ENCODE measurements at places on chromosomes 4 and X.

DNA sequence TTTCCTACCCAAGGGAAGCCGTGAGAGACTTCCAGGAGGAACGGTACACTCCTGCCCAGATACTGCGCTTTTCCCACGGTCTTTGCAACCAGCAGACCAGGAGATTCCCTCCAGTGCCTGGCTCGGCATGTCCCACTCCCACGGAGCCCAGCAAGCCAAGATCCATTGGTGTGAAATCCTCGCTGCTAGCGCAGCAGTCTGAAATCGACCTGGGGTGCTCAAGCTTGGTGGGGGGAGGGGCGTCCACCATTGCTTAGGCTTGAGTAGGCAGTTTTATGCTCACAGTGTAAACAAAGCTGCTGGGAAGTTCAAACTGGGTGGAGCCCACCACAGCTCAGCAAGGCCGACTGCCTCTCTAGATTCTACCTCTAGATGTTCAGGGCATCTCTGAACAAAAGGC lies 284.8 kb upstream of the FGF13 start:
- DNase-seq = no peak

DNA sequence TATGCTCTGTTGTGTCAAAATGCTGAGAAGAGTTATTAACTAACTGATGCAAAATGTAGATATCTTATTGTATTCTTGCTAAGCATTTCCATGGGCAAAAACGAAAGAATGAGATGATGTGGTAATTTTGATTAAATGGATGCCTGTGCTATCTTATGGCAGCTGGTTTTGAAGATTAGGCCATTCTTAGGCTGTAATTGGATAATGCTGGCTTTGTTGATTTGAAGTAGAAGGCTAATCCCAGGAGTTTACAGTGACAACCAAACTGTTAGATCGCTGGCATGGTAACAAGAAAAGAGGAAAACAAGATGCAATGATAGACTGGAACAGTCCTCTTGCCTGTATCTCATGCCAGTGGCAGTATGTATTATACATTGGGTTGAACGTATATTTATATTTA lies 74.1 kb upstream of the WDR44 start:
- no peak for DNase-seq

DNA sequence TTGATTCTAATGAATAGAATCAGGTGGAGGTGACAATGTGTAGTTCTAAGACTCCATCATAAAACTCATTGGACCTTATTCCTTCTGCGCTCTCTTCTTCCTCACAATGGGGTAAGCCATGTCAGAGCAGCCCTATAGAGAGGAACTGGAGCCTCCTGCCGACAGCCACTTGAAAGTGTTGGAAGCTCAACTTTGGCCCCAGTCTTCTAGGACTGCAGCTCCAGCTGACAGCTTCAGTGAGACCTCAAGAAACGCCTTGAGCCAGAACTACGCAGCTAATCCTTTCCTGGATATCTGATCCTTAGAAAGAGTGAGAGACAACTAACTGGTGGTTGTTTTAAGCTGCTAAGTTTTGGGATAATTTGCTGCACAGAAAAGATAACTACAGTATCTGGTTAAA lies 22.1 kb upstream of the ADH7 start:
- DNase-seq = no peak

DNA sequence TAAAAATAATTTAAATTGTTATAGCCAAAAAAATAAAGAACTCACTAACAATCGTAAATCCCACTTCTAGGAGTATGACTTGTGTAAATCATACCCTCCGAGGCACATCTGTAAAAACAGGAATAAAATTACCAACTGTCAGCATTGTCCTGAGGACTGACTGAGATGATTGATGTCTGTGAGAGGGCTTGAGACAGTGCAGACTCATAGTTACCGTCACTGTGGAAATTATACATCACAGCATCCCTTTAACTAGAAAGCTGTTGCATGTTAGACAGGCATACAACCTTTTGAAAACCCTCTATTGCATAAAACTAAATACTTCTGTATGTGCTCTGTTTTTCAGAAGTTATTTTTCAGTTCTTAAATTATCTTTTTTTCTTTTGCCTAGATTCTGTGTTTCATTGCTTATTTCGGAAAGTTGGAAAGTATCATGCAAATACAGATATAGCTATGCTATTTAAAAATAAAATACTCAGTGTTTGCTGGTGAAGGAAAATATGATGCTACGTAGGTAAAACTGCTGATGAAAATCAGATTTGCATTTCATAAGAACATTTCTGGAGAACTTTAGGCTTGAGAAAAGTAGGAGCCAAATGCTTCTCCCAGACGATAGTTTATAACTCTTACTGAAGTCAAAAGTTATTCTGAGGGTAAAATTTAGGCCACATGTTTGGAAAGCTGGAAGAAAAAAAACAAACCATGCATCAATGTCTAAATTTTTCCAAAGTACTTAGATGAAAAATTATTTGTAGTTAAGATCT lies 13.6 kb upstream of the RBPJ start:
- DNase-seq = no peak

DNA sequence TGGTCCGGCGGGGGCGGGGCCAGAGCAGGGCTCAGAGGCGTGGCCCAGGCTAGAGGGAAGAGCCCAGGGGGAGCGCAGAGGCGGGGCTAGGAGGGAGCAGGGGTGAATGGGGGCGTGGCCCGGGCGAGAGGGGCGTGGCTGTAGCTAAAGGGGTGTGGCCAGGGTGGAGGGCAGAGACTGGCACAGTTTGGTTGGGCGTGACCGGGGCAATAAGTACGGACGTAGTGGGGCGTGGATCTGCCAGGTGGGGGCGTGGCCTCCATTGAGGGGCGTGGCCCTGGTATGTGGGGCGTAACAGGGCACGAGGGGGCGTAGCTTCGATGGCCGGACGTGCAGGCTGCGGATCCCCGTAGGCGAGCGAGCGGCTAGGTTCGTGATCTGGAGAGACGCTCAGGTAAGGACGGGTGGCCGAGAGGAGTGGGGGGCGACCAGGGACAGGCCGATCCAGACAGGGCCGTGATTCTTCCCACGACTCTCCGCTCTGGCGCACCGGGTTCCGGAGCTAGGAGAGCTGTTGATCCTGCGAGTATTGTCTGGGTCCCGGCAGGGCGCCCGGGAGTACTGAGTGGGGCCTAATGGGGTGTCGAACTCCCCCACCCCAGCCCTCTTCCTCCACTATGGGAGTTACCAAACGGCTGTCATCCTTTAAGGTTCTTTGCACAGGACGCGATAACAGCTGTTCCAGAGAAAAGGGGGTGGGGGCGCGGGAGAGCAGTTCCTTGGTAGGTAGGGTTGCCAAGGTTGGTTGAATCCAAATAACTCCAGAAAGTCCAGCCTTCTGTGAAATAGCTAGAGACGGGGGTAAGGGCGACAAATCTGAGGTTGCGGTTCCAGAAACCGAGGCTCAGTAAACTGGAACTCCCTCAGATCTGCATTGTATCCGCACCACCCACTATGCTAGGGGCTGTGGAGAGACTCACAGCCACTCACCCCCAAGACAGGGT lies at the start of gene CA5B:
Gene CA5B (plus strand): TSS at position 312 of the 944 bp plus-strand sequence. CDS start 11,754 bp downstream, outside the sequence.
- peak; percentile 87 for DNase-seq

DNA sequence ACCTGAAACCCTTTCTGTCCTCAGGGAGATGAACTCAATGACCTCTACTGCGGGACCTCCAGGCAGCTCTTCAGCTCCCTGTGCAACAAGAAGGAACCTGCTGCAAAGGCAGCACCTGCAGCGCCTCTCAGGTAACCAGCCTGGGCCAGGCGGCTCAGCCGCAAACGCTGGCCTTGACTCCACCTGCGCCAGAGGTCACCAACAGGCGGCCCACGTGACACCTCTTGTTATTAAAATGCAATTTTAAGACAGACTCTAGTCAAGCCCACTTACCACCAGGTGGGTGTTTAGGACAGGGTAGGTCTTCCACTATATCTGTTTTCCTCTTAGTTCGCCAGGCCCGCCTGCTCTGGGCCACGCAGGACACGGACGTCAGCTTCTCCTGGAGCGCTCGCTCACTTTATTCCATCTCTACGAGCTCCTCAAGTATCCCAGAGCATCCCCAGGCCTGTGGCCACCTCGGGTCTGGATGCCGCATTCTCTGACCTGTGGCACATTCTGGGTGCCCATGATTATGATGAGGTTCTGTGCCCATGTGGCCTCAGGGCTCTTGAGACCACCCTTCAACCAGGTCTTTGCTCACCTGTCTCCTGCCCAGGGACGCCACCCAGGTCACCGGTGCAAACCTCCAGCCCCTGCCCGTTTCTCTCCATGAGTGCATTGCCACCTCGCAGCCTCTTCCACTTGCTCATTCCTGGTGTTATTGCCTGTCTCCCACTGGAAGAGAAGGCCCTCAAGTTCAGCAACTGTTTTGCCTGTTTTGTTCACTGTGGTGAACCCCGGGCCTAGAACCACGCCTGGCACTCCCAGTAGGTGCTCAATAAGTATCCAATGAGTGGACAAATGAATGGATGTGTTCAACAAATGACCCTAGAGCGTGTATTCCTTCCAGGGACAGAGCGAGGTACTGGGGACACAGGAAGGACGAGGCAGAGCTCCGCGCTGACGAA lies 32.8 kb upstream of the JAKMIP1 start:
- no peak for DNase-seq

GRCh38 chr4:119290598-119290997 lies 31.3 kb downstream of the FABP2 start:
- DNase-seq = no peak

GRCh38 chrX:2799369-2799768 lies 29.4 kb upstream of the GYG2 start:
- no peak for DNase-seq

- DNase-seq = no peak
Measured at GRCh38 chr4:52932591-52933470, 70.7 kb downstream of the RASL11B start.

DNA sequence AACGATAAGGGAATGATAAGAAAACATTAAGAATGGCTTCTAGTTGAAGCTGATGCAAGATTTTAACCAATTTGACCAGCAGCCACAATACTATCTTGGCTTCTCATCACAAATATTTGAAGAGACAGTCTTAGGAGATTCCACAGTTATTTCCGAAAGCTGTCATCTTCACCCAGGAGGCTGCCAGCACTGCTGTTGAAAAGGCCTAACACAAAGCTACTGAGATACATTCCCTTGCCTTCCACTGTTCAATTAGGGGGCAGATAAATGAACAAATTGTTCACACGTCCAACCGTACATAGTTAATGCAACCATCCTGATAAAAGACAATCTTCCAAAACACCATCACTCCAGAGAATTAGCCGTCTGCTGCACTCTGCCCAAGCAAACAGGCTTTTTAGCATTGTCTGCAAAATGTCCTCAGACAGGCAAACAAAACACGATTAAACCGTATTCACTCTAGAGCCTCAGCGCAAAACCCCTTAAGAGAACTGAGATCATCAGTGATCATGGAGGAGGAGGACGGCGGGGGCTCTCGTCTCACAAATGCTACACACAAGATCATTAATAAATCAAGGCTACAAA lies 189.8 kb upstream of the PSAPL1 start:
- DNase-seq = no peak

DNA sequence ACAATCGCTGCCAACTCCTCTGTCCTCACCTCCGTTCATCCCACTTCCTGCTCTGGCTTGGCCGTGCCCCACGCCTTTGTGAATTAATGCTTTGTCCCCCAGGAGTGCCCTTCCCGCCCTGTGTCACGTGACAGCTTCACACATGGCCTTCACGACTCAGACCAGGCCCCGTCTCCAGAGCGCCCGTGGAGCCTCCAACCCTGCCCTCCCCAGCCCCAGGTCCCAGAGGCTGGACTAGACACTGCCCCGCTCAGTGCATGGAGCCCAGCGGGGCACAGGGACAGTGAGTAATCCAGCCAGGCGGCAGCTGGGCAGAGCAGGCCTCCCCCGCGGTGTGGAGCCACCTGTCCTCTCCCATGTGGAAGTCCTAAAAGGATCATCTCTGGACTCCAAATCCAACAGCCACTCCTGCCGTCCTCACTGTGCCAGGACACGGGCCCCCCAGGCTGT lies 7.4 kb downstream of the ADRA2C start:
- no peak for DNase-seq

DNA sequence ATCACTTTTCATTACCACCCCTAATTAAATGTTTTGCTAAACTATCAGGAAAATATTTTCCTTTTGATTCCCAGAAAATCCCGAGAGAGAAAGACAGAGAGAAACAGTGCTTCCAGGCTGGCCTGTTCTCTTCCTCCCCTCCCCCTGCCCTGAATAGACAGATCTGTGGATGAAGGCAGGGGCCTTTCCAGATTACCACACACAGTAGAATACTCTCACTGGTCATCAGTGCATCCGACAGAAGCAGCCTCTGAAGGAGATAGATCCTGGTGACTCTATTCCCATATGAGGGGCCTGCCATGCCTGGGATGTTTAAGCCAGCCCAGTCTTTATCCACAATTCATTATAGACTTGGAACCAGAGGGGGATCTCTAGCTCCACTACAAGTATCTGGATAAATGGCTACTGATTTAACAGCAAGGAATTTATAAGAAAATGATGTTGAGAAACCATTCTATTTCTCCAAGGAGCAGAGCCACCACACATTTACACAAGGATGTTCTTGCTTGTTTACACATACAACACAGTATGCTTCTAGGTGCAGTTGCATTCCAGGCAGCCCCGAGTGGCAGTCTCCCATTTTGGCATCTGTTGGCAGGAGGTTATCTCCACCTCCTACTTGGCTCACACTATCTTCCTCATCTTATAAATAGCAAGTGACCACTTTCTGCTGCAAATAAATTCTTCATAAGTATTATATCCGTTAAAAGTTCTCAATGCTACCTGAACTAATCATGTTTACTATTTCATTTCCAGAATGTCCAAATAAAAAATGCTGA lies 115.8 kb downstream of the HS6ST2 start:
- no peak for DNase-seq

DNA sequence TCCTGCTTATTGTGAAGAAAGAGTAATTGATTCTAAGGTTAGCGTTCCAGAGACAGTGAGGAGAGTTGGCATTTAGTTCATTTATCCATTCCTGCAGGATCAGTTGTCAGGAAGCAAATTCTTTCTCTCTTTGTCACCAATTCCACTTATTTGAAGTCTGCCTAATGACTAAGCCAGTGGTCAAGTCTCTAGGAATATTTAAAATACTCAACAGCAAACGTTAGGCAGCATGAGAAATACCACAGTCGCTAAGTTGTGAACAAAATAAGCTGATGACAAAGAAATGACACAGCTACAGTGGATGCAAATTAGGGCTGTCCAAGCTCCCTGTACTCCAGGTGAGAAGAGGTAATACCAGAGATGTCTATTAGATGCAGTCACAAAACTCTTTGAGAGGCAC lies 6.6 kb upstream of the MAGEB17 start:
- no peak for DNase-seq
